ENCODE measurements at places on chromosomes 1 and 21.

DNA sequence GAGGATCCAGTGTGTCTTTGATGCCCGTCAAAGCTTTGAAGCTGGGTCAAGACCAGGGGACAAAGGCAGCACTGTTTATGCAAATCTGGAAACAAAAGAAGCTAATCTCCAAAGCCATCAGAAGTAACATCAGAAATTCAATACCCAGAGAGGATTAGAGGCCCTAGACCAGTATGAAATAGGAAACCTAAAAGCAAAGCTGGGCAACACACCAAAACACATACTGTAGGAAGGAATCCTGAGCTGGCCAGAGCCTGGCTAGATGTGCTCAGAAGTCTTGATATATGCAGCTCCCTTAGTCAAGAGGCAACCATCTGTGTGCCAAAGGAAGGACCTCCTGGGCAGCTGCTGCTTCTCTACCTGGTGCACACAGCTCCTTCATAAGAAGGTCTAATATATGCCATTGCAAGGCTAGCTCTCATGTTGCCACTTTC is 12.3 kb downstream of the COLGALT2 start:
- DNase-seq: no peak

GRCh38 chr1:33191731-33192275 is 10.0 kb upstream of the TRIM62 start:
- no peak for DNase-seq

- DNase-seq: no peak
Observed at GRCh38 chr1:105730701-105731100, 1325.8 kb upstream of the PRMT6 start.

GRCh38 chr1:228794173-228794572 is 58.9 kb downstream of the RHOU start:
- no peak for DNase-seq

GRCh38 chr1:39360731-39361130 is 130.7 kb upstream of the BMP8A start:
- DNase-seq: no peak

DNA sequence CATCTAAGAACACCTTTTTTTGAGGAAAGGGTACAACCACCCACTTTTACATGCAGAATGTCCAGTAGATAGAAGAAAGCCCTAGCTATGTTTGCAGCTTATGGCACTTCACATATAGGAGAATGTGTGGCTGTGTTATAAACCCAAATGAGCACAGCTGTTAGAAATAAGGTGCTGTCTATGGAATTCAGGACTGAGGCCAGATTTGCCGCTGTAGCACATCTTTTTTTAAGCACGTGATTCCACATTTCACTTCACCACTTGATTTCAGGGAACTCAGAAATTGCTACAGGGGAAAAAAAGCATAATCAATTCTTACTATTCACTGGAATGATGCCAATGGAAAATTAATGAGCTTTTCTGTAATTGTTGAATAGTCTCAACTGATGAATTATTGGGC is 147.2 kb upstream of the ADAMTS5 start:
- no peak for DNase-seq

DNA sequence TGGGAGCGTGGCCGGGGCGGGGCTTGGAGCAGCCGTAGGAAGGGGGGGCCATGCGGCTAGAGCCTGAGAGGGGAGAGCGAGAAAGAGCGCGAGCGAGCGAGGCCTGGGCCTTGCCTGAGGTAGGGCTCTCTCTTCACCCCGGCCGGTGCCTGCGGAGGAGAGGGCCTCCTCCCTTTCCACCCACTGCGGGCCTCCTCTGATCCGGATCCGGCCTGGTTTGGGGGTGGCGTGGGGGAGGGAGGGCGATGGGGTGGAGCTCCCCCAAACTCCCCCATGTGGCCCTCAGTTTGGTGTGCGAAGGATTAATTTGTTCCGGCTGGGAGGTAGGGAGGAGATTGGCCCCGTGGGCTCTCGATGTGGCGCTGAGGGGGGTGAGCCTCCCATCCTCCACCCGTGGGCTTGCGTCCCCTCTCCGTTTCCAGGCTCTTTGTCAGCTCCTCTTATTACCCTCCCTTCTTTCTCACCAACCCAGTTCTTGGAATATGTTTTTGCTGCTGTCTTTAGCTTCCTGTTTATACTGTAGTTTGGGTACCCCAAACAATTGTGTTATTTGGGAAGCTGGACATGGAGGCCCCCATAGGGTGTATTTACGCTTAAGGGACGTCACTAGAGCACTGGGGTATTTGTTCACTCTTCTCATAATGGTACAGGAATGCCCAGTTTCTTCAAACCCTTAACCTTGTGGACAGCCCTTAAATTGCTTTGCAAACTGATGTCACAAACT is 685 bp downstream of the UBAP2L start:
- DNase-seq: peak; percentile 55

- no peak for DNase-seq
Observed at GRCh38 chr1:1136547-1137230, 20.8 kb upstream of the C1orf159 start.

DNA sequence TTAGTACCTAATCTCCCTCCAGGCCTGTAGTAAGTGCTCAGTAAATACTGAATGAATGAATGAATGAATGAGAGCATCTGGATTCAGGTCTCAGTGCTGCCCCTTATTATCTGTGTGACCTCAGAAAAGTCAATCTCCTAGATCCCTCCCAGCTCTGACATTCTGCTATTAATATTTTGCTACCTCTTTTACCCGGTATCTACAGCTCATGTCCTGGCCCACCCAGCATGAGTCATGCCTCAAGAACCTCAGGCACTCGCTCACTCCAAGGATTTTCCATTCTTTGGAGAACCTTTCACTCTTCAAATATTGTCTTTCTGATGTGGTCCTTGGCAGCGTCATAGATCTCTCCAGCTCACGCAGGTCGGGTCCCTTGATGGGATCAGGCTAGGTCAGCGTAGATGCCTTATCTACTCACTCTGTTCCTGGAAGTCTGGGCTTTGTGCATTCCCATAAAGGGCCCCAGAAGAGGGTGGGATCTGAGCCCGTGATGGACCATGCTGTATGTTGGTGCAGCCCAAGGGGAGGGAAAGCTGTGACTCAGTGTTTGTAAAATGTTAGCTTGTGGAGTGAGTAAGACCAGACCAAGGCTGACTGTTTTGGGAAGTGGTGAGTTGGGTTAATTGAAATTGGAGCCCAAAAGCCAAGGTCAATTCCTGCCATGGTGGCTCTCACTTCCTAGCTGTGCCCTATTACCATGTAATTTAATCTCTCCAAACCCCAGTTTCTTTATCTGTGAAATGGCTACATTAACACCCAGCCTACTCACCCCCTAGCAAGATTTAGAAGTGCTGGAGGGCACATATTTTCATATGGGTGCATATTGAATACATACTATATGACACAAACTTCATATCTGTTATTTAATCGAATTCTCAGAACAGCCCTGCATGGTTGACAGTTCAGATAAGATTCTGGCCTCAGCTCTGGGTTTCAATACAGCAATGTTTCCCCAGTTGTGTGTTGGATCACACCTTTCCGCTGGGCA is 214.1 kb upstream of the USP24 start:
- no peak for DNase-seq

GRCh38 chr1:83090195-83090594 is 908.7 kb downstream of the TTLL7 start:
- no peak for DNase-seq

DNA sequence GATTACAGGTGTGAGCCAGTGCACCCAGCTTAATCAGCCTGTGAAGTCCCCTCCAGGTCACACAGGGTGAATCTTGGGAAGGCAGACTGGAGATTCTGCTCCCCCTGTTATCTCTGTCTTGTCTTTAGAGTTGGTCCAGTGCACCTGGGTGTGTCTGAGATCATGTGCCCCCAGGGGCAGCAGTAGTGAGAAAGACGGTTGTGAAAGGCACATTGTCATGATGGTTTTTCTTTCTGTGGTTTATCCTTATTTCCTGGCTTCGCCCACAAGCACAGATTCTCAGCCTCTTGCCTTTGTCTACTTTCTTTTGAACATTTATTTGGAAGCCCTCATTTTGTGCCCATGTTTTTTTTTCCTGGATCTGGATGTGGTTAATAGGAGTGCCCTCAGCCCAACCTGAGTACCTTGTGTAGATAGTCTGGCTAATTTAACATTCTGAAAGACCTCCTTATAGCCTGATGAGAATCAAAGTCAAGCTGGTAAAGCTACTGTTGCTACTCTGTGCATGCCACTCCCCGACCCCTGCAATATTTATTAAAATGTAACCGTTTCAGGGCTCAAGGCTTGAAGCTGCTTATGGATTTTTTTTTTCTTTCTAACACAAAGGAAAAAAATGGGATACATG is 23.7 kb downstream of the UCK2 start:
- no peak for DNase-seq

- DNase-seq: no peak
Observed at GRCh38 chr1:171258429-171258828, 10.1 kb downstream of the FMO1 start.

DNA sequence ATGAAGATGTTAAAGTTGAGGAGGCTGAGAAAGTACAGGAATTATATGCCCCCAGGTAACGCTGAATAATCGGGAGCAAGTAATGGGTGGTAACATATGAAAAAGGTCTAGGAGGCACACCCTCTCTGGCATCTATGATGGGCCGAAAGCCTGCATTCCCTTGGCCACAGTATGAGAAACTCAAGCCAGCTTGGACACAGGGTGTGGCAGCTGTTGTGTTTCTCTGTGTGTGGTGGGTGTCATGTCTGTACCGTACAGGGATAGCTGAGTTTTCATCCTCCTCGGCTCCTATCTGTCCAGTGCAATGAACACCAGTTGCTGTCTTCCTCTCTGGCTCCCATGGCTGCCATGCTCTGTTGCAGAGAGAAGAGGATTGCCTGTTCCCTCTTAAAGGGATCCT is 32.9 kb downstream of the NBPF3 start:
- no peak for DNase-seq

DNA sequence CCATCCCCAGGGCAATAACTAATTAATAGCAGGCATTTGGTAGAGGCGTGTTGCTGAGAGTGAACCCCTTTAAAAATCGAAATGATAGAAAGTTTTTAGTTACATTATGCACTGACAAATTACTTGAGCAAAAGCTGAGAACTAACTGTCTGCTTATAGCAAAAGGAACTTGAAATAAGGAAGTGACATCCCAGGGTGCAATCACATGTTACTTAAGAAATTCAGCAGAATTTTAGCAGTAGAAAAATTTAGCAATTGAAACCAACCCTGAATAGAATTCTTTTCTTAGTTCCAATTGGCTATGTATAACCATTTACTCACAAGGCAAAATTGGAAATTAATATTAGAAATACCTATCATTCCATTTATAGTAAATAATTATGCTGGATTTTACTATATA is 139.5 kb upstream of the SAMSN1 start:
- no peak for DNase-seq

- no peak for DNase-seq
Observed at GRCh38 chr1:10682449-10683309, 113.8 kb downstream of the CASZ1 start.

- DNase-seq: no peak
Observed at GRCh38 chr21:26165331-26165730, 5.2 kb downstream of the APP start.

- DNase-seq: no peak
Observed at GRCh38 chr1:234668577-234668955, 58.6 kb upstream of the IRF2BP2 start.

GRCh38 chr1:1531947-1532346 is 8.5 kb downstream of the TMEM240 start:
- DNase-seq: no peak

DNA sequence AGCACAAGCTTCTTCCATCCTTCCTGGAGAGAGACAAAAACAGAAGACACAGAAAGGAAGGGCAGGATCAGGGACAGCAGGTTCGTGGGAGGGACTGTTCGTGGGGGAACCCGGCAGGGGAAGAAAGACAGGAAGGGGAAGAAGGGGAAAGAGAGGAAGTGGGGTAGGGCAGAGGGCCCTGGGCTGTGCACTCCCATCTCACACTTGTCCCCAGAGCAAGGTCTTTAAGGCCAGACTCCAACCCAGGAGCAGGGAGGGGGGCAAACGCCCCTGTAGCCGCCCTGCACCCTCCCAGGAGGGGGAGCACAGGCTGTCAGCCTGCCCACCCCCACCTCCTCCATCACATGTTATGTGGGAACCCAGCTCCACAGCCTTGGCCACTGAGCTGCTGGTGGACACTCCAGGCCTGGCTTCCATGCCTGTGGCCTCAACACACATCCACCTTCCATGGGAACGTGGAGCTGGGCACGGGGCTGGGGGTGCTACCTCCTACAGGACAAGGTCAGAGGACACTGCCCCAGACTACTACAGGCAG is 9.3 kb downstream of the SLC19A1 start:
- no peak for DNase-seq

DNA sequence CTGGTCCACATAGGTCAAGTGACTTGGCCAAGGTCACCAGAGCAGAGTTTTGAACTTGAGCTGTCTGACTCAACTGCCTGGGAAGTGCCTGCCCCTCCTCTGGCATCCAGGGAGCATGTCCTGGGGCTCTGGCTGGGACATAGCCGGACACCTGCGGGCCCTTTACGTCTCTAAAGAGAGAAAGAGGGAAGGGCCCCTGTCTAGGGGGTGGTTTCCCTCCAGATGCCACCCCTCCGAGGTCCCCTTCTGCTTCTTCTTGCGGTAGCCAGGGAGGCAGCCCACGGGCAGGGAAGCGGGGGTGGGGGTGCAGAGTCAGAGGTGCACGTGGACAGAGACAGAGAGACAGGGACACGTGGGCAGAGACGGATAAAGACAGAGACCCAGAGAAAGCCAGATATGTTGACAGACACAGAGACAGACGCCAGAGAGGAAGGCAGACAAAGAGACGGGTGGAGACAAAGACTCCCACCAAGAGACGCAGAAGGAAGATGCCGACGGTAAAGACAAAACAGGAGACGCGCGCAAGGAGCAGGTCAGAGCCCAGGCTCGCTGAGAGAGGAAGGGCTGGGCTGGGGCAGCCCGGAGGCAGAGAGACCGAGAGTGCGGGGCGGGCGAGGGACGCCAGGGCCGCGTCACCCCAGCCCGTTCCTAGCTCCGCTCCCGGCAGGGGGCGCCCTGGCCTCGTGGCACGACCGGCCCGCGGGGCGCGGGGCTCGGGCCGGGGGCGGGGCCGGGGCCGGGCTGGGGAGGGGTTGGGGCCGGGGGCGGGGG is 458 bp upstream of the ALPL start:
- DNase-seq: peak; percentile 49

- DNase-seq: no peak
Observed at GRCh38 chr1:152761609-152762213, 3.9 kb downstream of the KPRP start.

- no peak for DNase-seq
Observed at GRCh38 chr1:207812778-207813511, 61.1 kb downstream of the CD46 start.

DNA sequence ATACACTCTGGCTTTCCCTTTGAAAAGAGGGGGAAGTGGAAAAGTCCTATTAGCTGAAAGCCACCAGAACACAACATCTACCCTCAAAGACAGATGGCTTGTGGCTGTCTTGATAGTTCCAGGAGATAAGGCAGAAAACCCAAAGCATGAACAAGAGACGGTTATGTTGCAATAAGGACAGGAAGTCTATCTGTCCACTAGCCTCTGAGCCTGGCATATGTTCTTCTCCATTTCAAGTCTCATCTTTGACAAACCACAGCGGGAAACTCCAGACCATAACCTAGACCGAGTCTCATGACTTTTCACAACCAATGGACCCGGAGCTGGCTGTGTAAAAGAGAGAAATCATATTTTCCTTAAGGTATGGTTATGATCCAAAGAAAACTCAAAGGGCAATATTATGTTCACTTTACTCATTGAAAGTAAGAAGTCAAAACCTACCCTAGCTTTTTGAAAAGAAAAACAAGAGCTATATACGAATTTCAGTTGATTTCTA is 33.8 kb downstream of the DUSP10 start:
- DNase-seq: no peak

GRCh38 chr21:46439906-46440305 is 18.8 kb upstream of the DIP2A start:
- DNase-seq: no peak

Data from activated T-cell treated with anti-CD3 and anti-CD28 coated beads for 1 hour (primary cell).